SW480 (cell line): ENCODE measurements at places on chromosomes 4 and X.

DNA sequence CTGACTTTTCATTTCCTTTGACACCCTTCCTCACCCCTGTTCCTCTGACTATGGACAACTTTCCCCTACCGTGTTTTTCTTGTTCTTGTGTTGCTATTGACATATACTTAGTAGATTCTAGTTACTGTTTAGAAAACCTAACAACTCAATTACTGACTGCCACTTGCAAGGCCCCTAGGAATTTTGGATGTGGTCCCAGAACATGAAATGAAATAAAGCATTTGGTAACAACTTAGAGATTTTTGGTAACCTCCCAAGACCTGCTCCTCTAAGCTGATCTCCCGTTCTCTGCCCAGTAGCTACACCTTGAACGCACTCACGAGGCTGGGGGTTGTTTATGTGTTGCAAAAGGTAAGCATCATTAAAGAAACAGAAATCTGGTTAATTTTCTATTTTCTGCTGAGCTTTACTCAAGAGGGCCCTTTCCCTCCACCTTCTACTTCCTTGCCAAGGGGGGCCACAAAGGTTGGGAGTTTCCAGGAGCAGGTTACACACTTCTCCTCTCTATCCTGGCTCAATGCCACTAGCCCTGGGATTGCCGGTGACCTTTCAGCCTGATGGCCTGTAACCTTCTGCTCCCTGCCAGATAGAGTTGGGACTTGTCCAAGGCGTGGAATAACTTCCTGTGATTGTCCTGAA is 20.5 kb downstream of the GAB3 start:
- DNase-seq, result no peak

GRCh38 chrX:109751698-109752097 is 18.6 kb upstream of the ACSL4 start:
- DNase-seq, result no peak

- DNase-seq, result no peak
These were observed 10.5 kb upstream of the EIF4E start for GRCh38 chr4:98939438-98939837.

GRCh38 chr4:13413729-13414437 is 70.3 kb downstream of the RAB28 start:
- no peak for DNase-seq

- DNase-seq, result no peak
These were observed 85.3 kb downstream of the GATB start for GRCh38 chr4:151675411-151675971.

- DNase-seq, result no peak
These were observed 193.5 kb downstream of the PDGFC start for GRCh38 chr4:156778093-156778492.

DNA sequence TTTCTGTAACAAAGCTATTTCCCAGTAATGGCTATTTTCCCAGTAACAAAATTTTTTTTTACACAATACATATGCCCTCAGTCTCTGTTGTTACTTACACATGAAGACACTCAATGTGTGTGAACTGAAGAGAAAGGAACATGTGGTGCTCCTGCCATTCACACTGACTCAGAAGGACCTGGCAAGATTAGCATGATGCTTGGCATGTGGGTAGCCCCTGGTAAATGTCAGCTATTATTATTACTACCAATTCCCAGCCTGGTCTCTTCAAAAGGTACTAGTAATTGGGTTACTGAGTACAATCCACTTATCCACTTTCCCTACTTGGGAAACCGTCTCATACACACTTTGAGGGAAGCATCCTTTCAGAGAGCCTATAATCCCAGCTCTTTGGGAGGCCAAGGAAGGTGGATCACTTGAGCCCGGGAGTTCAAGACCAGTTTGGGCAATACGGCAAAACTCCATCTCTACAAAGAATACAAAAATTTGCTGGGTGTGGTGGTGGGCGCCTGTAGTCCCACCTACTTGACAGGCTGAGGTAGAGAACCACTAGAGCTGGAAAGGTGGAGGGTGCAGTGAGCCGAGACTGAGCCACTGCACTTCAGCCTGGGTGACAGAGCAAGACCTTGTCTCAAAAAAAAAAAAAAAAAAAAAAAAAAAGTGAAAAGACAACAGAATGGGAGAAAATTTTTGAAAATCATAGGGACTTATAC is 14.6 kb downstream of the RBBP7 start:
- no peak for DNase-seq

DNA sequence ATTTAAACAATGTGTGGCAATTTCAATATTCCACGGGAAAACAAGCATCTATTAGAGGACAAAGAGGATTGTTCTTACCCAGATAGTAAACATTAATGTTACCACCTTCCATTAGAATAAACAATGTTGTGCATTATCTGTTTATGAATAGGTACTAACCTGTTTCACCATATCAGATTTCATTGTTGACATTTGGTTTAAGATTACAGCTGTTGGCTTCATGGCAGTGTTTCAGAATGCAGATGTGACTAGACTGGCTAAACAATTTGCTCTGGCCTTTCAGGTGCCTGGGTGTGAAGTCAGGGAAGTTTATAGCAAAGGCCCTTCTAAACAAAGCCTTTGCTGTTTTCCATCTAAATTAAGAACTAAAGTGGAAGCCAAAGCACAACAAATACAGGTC is 464.7 kb upstream of the FAM47C start:
- DNase-seq, result peak; percentile 11

DNA sequence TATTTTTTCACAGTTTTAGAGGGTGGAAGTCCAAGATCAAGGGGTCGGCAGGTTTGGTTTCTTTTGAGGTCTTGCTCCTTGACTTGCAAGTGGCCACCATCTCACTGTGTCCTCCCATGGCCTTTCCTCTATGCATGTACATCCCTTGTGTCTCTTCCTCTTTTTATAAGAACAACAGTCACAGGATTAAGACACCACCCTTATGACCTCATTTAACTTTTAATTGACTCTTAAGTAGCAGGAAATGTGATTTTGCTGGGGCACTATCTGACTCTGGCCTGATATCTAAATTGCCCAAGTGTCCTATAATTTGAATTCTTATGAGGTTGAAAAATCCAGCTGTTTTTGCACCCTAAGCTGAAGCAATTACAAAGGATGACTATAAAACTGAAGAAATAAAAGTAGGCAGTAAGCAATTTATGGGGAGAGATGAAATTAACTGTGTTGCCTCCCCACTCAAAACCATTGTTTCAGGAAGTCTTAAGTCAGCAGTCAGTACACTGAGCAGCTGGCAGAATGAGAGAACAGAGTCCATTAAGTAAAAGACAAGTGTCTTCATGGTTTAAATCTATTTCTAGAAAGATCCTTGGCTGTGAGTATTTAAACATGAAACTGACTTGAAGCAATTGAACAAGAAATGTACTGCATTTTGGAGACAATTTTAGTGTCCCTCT is 601.3 kb downstream of the SPRY1 start:
- DNase-seq, result no peak

GRCh38 chrX:154013001-154013421 is 6.7 kb downstream of the IRAK1 start:
- no peak for DNase-seq

GRCh38 chrX:12007881-12008280 is 130.4 kb upstream of the FRMPD4 start:
- DNase-seq, result peak; percentile 15

DNA sequence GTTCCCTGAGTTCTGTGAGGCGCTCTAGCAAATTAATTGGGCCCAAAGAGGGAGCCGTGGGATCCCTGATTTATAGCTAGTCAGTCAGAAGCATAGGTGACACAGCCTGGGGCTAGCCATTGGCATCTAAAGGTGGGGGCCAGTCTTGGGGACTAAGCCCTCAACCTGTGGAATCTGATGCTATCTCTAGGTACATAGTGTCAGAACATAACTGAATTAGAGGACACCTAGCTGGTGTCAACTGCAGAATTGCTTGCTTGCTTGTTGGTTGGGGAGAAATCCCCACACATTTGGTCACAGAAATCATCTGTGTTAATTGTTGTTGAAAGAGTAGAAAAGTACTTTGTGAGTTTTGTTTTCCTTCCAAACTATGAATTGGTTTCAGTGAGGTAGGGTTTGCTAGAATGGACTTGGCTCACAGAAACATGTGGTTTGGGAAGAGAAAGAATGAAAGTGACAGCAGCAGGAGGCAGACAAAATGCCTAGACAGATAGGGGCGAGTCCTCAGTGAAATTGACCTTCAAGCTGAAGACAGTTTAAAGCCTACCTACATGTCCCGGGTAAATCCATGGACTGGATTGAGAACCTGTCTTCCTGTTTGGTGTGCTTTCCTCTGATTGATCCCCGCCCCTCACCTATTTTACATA is 12.8 kb upstream of the GPR82 start:
- DNase-seq, result no peak

DNA sequence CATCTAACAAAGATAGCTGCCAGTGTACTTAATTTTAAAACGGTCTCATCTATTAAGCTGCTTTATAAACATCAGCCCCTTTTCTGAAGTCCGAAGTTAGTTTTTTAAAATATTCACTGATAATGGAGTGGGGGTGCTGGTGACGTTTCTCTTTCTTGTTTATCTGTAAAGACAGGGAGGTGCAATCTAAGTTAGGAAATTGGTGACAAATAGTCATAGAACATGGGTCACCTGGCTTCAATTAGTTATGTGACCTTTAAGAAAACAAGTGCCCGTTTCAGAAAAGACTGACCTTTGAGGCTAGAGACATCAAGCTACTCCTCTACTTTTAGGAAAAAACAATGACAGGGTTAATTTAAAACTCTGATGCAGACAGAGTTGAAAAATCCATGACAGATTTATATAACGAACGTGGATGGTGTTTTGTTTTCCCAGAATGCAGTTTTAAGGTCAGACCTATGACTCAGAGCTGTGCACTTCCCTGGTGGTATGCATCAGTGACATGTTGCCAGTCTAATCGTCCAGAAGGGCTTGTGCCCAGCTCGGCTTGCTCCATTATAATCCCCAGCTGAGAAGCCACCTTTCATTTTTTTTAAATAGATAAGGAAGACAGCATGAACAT is 38.2 kb downstream of the FHL1 start:
- DNase-seq, result peak; percentile 58

DNA sequence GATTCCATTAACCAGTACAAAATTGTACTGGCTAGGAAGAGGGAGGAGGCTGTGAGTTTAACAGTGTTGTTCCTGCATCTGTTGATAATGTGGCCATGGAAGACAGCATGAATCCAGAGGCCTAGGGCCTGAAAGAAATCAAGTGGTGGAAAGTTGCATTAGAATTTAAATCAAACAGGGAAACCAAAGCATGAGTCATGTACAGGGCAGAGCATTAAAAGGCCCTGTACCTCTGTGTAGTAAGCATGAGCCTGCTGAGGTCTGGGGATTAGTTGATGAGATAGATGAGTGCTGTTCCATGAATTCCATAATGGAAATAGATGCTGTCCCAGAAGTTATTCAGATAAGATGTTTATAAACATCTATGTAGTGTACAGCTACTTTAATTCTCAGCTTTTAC is 58.3 kb downstream of the MID1IP1 start:
- DNase-seq, result peak; percentile 7

GRCh38 chr4:4539481-4539880 is 2.4 kb downstream of the STX18 start:
- no peak for DNase-seq

DNA sequence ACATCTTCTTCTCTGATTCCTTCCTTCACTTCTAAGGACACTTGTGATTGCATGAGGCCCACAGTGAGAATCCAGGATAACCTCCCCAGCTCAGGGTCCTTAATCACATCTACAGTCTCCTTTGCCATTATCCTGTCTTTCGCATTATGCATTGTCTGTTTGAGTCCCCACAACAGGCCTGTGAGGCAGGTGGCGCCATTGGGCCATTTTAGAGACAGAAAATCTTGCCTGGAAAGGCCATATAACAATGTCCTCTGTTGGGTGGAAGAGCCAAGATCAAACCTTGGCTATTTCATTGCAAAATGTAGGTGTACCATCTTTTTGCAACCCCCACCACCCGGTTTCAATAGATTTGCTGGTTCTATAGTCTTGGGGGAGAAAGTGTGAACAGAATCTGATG is 11.8 kb upstream of the DCUN1D4 start:
- DNase-seq, result peak; percentile 21

- DNase-seq, result peak; percentile 19
These were observed 118.8 kb downstream of the GABRA2 start for GRCh38 chr4:46270986-46271596.

GRCh38 chr4:141680060-141680459 is 43.7 kb downstream of the IL15 start:
- no peak for DNase-seq

DNA sequence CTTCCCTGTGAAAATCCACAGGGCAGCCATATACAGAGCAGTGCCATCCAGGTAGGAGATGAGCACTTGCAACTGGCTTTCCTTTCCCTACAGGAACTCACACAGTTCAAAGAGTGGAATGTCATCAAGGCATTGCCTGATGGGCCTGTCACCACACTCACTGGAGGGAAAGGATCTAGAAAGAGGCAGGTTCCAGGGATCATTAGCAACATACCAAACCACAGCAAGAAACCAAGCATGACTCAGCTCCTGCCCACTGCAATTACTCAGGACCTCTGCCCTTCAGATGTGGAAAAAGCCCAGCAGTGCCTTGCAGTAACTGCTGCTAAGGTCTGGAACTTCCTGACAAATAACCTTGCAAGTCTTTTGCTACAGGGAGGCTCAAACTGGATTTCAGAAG is 101.2 kb downstream of the ZNF674 start:
- DNase-seq, result peak; percentile 93

GRCh38 chr4:41569961-41570360 is 32.0 kb downstream of the LIMCH1 start:
- DNase-seq, result no peak

- peak; percentile 90 for DNase-seq
These were observed 120.7 kb upstream of the TRIM2 start for GRCh38 chr4:153083447-153083947.
